Stimulated activated CD4-positive, alpha-beta T cell treated with anti-CD3 and anti-CD28 coated beads, Interleukin-1b, Interleukin-23, amount 100 ng/mL, for 24 hours (primary cell): ENCODE measurements at places on chromosomes 4 and X.

DNA sequence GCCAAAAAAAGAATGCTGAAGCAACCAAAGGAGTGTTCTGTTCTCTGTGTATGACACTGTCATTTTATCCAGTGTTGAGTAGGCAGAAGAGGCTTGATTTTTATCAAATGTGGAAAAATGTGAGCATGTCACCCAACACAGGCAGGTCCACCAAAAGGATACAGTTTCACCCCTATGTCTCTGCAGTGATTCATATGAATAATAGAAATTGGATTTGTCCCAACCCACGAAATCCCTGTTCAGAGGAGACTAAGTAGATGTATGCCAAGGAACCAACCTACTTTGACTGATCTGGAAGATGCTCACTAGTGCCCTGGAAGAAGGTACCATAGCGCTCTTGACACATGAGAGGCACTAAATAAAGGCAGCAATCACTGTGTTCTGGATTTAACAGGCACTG is 72.5 kb downstream of the FGF13 start:
- no peak for DNase-seq

GRCh38 chr4:141763374-141763773 is 127.0 kb downstream of the IL15 start:
- DNase-seq: no peak

GRCh38 chr4:84751707-84752106 is 168.8 kb downstream of the CDS1 start:
- no peak for DNase-seq

GRCh38 chr4:114267976-114268375 is 288.5 kb upstream of the ARSJ start:
- DNase-seq: no peak

DNA sequence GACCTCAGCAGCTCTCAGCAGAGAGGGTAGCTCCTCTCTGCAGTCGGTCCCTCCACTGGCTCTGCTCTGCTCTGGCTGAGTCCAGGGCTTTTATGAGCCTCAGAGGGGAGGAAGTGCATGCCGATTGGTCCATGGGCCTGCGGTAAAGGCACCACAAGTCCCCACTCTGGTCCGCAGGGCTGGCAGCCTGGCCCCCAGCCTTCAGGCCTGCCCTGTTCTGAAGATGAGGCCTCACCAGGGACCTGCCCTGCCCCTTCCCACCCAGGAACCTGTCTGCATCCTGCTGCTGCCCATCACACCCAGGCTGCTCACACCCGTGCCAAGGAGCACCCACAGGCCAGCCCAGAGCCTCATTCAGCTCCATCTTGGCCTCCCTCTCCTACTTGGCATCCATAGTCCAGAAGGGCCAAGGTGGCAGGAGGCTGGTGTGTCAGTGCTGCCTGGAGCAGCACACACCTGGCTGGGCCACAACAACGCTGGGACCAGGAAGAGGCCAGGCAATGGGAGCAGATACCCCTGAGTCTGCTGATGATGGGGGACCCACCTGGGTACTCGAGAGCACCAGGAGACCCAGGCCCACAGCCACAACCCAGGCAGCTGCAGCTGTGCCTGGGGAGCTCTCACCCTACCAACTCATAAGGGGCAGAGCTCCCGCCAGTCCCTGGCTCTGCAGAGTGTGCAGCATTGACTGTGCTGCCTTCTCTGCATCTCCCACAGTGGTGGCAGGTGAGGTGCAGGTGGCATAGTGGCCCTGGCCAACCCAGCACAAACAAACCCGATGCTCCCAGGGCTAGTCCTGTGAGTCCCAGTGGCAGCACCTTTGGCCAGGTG is 191.9 kb upstream of the NUDT6 start:
- DNase-seq: no peak

GRCh38 chr4:142307857-142308256 is 538.2 kb downstream of the INPP4B start:
- no peak for DNase-seq

- no peak for DNase-seq
These were observed 20.5 kb upstream of the BLTP1 start for GRCh38 chr4:122131562-122132157.

DNA sequence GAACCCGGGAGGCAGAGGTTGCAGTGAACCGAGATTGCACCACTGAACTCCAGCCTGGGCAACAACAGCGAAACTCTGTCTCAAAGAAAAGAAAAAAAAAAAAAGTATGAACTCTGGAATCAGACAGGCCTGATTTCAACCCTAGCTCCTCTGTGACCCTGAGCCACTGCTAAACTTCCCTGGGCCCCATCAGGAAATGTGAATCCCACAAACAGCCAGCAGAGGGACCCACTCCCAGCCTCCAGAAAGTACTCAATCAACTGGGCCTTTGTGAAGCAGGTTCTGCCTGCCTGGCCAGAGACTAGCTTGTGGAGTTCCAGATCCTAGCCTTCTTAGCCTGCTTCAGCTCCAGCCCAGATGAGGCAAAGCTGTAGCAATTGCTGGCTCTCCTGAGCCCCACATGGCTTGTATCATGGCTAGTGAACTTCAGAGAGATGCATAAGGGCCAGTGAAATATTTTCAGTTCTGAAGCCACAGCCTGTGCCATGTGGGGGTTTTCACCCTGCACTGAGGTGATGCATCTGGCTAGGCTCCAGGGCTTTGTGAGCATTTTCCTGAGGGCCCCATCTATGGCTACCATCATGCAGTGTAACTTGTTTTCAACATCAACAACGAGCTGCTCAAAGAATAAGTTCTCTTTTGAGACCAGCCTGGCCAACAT is 7.2 kb upstream of the IDS start:
- peak; percentile 26 for DNase-seq
